ENCODE measurements at places on chromosomes 7 and 10.

- no peak for DNase-seq
These were observed 163.1 kb downstream of the MAGI2 start for GRCh38 chr7:79290398-79290797.

DNA sequence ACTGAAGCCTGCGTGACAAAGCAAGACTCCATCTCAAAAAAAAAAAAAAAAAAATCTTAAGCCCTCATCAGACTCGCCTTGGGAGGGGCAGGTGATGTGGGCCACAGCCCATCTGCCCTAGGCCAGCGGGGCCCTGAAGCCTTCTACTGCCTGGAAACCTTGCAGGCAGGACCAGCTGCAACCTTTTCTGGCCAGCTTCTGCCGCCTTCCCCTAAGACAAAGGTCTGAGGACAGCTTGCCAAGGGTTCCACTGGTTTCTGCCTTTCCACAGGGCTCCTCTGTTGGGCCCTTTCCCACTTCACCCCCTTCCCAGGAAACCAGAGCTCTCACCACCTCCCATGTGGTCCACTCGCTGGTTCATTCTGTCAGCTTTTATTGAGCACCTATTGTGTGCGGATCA, 35.2 kb downstream of the UBTD1 start:
- DNase-seq = no peak

GRCh38 chr7:158076656-158077055, 511.0 kb downstream of the PTPRN2 start:
- no peak for DNase-seq

DNA sequence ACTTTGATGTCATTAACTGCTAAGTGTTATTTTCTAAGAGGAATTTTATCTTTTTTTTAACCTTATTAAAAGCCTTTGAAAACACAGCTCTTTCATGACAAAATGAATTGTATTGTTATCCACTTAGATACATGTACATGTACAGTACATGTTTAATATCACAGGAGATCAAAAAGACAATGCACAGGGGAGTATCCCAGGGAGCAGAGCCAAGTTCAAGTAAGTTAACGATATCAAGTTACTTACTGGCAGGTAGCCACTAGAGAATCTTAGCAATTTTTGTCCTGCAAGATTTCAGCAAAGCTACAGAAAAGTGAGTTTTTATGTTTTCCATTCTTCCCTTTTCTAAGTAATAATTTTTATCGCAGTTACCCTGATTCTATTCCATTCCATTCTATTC, 33.9 kb upstream of the ARL4A start:
- DNase-seq = no peak

- DNase-seq = no peak
These were observed 96.0 kb upstream of the PRPS1L1 start for GRCh38 chr7:18123508-18124239.

- no peak for DNase-seq
These were observed 96.5 kb downstream of the BTRC start for GRCh38 chr10:101450277-101451080.

- DNase-seq = no peak
These were observed 95.0 kb downstream of the BMS1 start for GRCh38 chr10:42877496-42878030.

- DNase-seq = no peak
These were observed 369.1 kb downstream of the MALRD1 start for GRCh38 chr10:19417740-19418139.

DNA sequence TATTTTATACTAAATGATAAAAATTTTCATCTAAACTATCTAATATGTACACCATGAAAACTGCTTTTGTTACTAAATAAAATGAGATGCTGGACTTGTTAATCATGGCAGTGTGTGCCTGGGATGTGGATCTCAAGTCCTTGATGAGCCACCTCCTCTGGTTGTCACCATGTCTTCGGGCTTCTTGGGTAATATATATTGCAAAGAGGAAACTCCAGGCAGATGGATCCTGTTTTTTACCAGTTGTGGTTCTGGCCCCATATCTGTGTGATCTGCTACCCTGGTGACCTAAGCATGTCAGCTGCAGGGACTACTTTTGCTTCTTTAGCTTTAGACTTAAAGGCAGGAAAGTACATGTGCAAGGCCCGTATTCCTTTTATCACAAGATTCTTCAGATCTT, 46.2 kb downstream of the TMEM60 start:
- no peak for DNase-seq

DNA sequence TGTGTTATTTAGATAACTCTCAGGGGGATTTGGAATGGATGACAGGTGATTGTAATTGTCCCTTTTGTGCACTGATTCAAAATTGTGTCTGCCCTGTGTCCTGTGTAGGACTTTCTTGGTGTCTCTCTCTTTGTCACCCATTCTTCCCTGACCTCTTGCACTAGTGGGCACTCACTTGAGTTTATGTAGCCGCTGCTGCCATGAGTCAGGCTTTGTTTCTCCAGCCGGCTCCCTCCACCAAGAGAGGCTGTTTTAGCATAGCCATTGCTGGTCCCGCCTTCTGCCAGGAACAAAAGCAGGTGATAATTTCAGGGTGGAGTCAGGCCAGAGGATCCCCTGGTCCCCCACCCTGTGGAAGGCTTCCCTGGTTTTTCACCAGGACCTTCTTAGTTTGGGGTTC, 8.4 kb downstream of the COL17A1 start:
- DNase-seq = no peak

GRCh38 chr7:132537456-132538145, 38.7 kb downstream of the PLXNA4 start:
- DNase-seq = no peak

DNA sequence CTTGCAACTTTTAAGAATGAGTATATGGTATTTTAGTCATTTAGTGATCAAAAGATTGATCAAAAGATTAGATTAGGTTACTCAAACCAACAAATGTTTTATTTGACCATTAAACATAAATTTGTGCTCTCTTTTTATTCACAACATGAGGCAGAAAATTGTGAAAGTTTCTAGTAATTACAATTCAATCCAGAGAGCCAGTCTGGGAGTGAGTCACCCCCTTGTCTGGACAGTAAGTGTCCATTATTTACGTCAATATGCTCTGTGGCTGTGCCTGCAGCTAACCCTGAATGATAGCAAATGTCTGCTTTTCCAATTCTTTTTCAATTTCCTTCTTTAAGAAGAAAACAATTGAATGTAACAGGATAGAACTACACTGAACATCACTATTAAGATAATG, 27.9 kb downstream of the GNG11 start:
- DNase-seq = no peak

GRCh38 chr10:78326372-78326771, 292.7 kb downstream of the RPS24 start:
- DNase-seq = no peak

DNA sequence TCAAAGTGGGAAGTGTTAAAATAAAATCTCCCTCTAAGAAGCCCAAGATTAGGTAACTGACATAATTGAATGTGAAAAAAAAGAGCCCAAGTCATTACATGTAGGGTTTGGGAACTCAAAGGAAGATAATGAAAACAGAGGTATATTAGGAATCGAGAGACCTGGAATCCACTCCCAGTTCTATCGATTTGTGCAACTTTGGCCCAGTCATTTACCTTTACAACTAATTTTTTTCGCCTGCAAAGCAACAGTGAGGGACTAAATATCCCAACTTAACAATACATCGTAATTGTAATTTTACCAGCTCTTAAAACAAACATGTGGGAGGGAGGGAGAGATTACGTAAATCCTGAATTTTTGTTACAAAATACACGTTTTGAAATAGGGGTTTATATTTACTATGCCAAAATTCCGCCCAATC, 1.4 kb downstream of the MINDY3 start:
- DNase-seq = no peak

DNA sequence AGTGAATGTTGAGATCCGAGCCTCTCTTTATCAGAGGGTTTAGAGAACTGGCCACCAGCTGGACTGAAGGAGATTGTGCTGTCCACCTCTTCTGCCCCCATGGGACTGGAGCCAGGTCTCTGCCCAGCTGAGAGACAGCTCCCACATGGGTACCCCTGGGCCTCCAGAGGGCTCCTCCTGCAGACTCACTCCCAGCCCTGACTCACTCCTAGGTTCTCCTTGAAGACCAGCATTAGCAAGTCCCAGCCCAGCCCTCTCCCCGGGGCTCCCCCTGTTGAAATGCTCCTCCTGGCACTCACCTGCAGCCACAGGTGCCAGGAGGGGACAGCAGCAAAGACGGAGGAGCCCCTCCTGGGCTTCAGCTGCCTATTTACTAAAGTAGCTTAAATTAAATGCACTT, 126.9 kb downstream of the CXCL12 start:
- no peak for DNase-seq

- DNase-seq = no peak
These were observed 58.3 kb downstream of the CDH23 start for GRCh38 chr10:71455035-71455434.

GRCh38 chr7:151699147-151699927, 177.6 kb downstream of the PRKAG2 start:
- no peak for DNase-seq

- DNase-seq = no peak
These were observed 3.6 kb downstream of the ADARB2 start for GRCh38 chr10:1733720-1734119.

DNA sequence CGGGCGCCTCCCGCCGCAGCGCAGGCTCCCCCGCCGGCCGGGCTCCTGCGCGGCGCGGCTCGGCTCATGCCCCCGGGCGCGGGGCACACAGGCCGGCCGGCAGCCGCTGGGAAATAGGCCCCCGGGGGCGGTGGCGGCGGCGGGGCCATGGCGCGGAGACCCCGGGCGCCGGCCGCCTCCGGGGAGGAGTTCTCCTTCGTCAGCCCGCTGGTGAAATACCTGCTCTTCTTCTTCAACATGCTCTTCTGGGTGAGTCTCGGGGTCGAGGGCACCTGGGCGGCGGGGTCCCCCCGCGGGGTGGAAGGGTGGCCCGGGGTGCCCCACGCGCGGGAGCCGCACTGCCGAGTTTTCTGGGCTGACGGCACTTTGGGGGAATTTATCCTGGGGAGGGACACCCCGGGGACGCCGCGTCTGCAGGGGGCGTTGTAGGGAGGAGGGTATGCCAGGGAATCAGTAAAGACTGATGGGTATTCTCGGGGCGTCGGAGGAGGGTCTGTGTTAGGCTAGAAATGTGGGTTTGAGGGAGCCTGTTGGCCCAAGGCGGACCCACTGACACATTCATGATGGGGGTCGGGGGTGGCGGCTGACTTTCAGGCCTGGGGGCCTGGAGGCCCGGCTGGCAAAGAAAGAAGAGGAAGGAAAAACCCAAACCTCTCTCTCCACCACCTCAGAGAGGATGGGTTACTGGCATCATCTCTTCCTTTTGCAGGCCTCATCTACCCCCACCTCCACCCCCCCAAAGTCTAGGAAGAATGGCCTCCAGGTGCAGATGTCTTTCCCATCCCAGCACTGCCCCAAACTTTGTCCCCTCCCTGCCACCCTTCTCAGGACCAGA, 544 bp downstream of the TSPAN33 start:
- DNase-seq = no peak

DNA sequence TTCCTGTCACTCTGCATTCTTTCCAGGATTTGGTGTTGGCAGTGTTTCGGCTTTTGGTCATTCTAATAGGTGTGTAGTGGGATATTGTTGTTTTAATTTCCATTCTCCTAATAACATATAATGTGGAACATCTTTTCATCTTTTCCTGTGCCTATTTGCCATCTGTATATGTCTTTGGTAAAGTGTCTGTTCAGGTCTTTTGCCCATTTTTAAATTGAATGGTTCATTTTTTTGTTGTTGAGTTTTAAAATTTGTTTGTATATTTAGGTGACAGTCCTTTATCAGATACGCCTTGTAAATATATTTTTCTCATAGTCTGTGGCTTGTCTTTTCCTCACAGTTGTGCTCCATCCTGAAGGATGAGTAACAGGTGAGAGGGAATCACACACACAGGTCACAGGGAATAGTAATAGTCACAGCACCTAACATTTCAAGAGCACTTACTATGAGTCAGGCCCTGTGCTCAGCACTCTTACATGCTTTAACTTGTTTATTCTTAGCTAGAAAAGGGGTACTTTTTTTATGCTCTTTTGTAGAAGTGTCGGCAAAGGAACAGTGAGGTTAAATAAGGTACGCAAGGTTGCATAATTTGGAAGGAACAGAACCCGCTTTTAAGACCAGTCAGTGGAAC, 117.1 kb upstream of the GATA3 start:
- DNase-seq = no peak

- no peak for DNase-seq
These were observed 569 bp downstream of the CAV1 start for GRCh38 chr7:116525298-116525912.

GRCh38 chr7:7427363-7427762, 108.3 kb downstream of the COL28A1 start:
- DNase-seq = no peak

DNA sequence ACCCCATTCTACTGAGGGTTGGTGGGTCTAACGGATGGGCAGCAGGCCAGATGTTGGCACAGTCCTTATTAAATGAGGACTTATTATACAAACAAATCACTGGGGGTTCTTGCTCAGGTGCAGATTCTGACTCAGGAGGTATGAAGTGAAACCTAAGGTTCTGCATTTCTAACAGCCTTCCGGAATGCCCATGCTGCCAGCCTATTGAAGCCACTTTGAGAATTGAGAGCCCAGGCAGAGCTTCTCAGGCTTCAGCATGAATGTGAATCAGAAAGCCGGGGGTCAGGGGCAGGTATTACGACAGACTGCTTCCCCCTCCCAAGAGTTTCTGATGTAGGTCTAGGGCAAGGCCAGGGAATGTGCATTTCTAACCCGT, 34.1 kb upstream of the NPFFR1 start:
- DNase-seq = no peak

All from T-helper 2 cell (primary cell).